ENCODE measurements at places on chromosomes 16 and 17.
A peak's percentile ranks its signal among the peaks of the same experiment; 100 is the strongest.

- DNase-seq = no peak
Measured at GRCh38 chr16:57756424-57757325, 21.1 kb downstream of the KATNB1 start.

DNA sequence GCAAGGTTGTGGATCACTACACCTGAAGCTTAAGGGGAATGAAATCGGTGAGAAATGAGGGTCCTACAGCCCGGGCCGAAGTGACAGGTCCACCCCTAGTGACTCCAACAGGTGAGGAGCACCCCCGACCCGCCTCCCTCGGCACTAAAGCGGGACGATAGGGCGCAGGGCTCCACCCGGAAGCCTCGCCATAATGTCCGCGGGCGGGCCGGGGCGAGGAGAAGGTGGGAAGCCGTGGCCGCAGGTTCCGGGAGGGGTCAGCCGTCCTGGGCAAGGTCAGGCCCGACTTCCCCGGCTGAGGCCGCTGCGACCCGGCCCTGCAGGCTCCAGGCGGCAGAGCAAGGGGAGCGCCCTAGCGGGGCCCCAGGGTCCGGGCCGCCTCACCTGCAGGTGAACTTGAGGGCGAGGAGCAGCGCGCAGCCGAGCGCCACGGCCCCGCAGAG, 543 bp downstream of the TXNDC11 start:
- peak; percentile 93 for DNase-seq

GRCh38 chr17:37068266-37068665, 119.5 kb downstream of the AATF start:
- no peak for DNase-seq

DNA sequence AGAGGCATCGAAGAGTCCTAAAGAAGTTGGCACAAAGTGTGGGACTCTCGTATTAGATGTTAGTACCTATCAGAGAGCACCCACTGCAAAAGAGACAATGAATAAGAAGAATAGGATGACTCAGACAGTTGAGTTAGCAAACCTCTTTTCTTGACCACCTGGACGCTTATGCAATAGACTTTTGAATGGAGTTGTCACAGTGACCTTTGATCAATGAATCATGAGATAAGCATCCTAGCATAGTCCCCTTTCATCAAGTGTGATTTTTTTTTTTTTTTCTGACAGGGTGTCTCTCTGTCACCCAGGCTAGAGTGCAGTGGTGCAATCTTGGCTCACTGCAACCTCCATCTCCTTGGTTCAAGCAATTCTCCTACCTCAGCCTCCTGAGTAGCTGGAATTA, 1417.9 kb upstream of the GOT2 start:
- no peak for DNase-seq

DNA sequence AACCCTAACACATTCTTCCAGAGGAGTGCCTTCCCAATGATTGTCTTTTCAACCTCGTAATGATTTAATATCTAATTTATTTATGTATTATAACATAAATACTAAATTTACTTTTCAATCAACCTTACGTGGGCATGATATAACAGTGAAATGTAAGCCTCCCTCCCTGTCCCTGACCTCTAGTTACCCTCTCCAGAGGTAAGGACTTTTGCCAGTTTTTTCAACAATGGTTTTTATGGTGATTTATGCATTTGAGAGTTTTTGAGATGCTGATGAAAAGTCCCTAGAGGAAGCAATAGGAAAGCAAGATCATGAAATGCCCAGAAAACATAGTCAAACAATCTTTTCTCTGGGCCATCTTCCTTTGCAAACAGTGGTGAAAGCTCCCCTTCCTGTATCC, 35.2 kb upstream of the PLLP start:
- DNase-seq = no peak

Data from spleen (tissue), 13 donors.